Psoas muscle (tissue), 8 donors: ENCODE measurements at places on chromosomes 7 and 10.

DNA sequence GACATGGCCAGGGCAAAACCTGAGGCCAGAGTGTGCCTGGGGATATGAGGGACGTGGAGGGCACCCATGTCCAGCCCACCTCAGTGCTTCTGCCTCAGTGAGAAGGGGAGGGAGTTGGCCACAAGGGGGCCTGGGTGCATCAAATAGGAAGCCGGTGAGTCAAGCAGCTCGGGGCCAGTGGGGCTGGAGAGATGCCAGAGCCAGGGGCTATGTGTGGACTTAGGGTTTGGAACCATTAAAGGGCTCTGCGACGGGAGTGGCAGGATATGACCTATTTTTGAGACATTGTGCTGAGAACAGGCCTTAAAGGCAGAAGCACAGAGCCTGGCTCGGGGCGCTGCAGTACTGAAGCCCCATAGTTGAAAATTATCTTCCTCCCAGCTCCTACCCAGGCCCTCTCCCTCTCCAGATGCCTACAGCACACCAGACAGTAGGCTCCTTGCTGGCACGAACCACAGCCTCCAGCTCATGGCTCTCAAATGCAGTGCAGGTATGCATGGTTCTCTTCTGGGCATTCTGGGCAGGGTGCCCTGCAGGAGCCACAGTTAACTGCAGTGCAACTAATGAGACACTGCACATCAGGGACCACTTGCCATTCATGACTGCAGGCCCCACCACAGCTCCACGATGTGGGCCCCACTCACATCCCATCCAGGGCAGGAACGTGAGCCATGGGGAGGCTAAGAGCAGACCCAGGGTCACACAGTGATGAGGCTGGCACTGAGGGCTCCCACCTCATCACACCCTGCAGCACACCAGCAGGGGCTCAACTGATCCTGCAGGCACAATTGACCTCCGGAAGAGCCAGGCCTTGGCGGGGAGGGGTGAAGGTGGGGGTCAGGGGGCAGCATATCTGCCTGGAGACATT lies 7.2 kb upstream of the PGAM2 start:
- no peaks in the 10 kb centered on the region for H3K27me3 ChIP-seq
- H3K4me1 ChIP-seq = peaks cover 55% of the 10 kb centered on the region
- H3K4me3 ChIP-seq = no peak overlapping the region

DNA sequence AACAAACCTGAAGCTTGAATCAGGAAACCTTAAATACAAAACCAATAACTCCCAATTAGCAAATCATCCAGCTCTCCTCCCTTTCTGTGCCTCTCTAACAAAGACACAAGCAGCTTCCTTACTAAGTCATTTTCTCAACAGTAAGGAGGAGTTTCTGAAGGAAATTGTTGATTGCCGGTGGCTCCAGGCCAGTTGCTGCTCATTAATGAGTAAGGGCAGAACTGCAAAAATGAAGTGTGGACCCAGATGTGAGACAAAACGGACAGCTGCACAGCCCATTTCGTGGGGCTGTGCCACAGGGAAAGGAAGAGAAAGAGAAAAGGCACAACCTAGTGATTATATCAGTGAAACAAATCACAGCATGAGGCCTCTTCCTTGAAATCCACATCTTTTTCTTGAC lies 42.8 kb upstream of the RHOBTB1 start:
- H3K36me3 ChIP-seq = no peaks in the 10 kb centered on the region
- H3K27me3 ChIP-seq = no peaks in the 10 kb centered on the region
- H3K27ac ChIP-seq = no peak overlapping the region
- no peak for DNase-seq

- H3K27me3 ChIP-seq = no peaks in the 10 kb centered on the region
- H3K27ac ChIP-seq = no peak overlapping the region
- H3K4me3 ChIP-seq = no peak overlapping the region
- H3K4me1 ChIP-seq = no peaks in the 10 kb centered on the region
Measured at GRCh38 chr7:18265611-18266281, 229.8 kb upstream of the HDAC9 start.

DNA sequence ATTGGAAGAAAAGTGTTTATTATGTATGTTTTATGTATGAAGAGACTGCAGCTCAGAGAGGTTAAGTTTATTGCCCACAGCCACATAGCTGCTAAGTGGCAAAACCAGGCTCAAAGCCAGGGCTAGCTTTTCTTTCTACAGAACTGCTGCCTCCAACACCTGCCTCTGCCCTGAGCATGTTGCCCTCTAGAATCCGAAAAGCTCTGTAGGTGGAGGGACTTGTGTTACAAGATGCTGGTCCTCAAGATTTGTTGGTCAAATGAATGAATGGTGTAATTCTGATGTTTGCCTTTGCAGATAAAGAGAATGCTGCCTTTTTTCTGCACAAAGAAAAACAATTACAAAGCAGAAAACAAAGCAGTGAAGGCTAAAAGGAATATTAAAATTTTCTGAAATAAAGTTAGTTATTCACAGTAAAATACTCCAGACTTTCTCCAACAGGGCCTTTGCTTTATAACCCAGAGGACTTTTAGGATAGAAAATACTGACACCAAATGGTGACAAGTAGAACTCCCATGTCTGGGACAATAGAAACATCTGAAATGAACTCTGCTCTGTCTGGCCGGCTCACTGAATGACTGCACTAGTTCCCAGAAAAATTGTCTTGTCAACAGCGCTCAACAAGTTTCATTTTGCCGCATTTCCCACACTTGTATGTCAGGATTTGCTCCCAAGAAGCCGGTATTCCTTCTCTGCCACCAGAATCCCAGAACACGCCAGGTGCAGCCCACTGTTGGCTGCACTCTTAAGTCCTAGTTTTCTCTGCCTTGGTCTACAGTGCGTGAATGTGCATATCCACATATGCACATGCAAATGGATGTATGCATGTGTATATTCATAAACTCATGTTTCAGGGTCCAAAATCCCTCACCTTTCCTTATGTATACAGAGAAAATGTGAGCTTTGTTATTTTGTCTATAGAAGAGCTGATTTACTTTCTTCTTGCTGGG lies 11.0 kb upstream of the DNTT start:
- H3K4me3 ChIP-seq = no peak overlapping the region
- no peaks in the 10 kb centered on the region for H3K36me3 ChIP-seq
- H3K4me1 ChIP-seq = peaks cover 4% of the 10 kb centered on the region
- no peak for DNase-seq

DNA sequence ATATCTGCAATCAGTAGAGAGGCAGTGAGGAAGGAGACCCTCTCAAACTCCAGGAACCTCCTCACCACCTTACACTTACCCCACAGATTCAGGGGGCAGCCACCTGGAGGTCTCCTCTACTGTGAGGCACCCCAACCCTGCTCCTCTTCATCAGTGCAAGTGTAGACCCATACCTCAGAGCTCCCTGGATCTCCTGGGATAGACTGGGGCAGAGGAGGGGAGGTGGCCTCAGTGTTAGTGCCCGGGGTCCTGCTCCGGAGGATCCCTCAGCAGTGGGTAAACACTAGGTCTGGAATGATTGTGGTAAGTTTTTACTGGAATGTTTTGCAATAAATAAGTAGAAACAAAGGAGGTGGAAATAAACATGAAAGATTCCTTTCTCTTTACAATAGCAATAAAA lies 31.1 kb downstream of the ANTXRL start:
- no peak overlapping the region for H3K27ac ChIP-seq
- no peaks in the 10 kb centered on the region for H3K4me1 ChIP-seq
- no peaks in the 10 kb centered on the region for H3K36me3 ChIP-seq
- no peaks in the 10 kb centered on the region for H3K27me3 ChIP-seq
